ENCODE measurements at places on chromosomes 5 and 9.

DNA sequence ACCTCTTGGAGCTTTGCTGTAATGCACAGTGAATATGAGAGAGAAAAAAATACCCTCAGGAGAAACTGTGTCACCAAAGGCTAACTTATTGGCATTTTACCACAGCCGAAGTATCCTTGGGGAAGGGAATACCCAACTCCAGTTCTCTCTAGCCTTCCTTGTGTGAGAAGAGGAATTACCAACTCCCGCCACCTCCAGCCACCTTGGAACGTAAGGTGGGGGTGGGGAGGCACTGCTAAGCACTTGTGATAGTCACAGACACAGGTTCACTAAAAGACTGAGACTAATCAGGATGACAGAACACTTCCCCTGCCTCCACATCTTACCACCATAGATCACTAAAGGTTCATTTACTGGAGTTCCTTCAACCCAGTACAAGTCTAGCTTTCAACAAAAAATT, 102.0 kb upstream of the ADAMTS19 start:
- DNase-seq: no peak

DNA sequence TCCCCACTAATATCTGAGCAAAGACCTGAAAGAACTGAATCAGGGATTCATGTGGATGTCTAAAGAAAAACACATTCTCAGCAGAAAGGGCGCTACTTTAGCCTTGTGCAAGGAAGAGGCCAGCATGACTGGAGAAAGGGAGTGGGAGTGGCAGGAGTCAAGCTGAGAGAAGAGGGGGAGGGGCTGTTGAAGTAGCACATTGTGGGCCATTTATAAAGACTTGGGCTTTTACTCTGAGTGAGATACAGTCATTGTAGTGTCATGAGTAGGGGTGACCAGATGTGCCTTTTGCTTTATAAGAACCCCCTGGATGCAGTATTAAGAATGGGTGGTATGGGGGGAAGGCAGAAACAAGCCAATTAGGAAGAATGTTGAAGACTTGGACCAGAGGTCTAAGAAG, 452.8 kb downstream of the ENC1 start:
- no peak for DNase-seq

DNA sequence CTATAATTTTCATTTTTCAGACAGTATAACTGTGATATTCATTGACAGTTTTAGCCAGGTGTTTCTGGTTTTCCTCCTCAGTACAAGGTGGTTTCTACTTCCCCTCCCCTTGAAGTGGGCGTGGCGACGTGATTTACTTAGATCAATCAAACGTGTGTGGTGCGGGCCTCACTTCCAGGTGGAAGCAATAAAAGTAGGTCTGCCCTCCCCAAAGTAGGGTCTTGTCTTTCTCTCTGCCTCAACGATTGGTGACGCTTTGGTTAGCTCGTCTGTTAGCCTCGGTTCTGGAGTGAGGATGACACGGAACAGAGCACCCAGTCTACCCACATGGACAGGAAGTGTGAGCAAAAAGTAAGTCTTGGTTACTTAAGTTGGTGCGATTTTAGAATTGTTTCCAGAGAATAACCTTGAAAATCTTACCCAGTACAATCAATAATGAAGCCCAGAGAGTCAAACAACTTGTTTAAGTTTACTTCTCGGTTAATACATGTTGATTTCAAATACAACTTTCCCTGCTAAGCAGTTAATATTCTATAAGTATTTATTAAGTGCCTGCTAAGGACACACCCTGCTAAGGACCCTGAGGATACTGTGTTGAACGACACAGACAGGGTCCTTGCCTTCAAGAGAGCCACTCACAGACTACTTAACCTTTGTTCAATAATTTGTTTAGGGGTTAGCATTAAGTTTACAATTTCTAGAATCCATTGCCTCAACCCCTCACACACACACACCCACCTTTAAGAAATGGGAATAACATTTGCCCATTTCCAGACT, 48.4 kb downstream of the COX7C start:
- peak; percentile 4 for DNase-seq

GRCh38 chr9:100437860-100438805, 11.2 kb downstream of the MSANTD3 start:
- peak; percentile 74 for DNase-seq

GRCh38 chr5:153523831-153524230, 33.4 kb downstream of the GRIA1 start:
- no peak for DNase-seq
